ENCODE measurements at places on chromosomes 13 and 19.

- no peak for DNase-seq
Measured at GRCh38 chr13:23456437-23457210, 23.1 kb upstream of the SACS start.

- DNase-seq: peak; percentile 24
Measured at GRCh38 chr19:17294051-17294891, 9.0 kb downstream of the ABHD8 start.

DNA sequence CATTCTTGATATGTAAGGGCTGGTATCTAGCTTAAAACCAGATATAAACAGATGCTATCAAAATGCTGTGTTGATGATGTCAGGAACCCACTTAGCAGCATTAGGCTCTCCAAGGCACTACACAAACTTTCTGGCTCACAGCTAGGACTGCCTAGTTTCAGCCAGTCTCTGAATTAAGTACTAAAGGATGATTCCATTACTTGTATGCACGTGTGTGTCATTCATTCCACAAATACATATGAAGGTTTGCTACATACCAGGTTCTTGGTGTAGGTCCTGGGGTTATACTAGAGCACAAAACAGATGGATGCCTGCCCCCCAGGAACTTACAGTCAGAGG is 151.5 kb downstream of the RGCC start:
- no peak for DNase-seq

GRCh38 chr19:30846102-30846501 is 473.9 kb downstream of the ZNF536 start:
- no peak for DNase-seq

DNA sequence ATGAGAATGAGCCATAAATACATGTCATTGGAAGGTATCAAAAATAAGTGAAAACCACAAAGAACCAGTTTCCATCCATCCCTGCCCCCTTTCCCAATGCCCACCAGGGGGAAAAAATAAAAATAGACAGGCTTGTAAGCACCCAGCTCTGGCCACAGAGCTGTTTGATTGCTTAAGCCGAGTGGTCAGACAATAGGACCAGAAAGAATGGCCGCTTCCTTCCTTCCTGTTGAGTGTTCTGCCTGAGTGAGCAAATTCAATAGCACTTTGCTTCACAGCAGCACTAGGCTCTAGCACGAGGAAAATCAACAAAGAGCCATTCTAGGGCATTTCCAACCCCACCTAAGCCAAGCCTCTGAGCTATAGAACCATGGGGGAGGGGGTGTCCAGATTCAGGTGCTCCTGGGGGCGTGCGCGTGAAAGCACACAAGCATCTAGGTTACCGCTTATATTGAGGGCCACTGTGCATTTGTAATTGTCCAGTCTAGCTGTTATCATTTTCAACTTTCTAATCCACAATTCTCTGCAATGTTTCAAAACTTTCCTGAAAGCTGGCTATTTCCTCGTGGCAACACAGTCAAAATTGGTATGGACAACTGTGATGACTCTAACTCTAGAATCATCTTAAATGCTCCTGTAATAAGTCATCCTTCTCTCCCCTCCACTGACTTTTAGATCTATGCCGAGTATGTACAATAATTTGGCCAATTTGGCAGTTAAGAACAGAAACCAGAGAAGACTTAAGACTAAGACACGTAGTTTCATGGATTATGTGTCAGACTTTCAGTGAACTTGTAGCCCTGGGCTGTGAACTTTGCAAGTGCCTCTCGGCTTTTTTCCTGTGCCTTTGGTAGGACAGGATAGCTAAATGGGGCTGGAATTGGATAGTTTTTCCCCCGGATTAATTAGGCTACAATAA is 64.3 kb downstream of the SPRY2 start:
- DNase-seq: no peak

DNA sequence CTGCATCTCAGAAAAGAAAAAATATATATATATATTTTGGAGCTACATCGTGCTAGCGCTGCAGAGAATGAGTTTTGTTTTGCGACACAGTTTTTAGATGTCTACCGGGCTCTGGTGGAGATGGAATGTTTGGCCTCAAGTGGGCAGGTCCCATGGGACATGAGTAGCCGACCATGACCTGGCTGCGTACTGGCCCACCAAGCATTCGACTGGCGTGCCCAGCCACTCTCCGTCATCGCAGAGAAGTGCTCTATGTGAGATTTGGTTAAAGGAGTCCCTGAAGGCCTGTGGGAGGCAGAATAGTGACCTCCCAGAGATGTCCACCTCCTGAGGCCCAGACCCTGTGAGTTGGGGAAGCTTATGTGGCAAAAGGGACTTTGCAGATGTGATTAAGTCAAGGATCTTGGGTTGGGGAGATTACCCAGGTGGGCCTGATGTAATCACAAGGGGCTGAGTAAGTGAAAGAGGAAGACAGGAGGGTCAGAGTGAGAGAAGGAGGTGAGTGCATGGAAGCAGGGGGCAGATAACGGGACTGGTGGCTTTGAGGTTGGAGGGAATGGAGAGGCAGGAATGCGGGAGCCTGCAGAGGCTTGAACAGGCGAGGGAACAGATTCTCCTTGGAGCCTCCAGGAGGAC is 821 bp upstream of the LILRB4 start:
- no peak for DNase-seq

DNA sequence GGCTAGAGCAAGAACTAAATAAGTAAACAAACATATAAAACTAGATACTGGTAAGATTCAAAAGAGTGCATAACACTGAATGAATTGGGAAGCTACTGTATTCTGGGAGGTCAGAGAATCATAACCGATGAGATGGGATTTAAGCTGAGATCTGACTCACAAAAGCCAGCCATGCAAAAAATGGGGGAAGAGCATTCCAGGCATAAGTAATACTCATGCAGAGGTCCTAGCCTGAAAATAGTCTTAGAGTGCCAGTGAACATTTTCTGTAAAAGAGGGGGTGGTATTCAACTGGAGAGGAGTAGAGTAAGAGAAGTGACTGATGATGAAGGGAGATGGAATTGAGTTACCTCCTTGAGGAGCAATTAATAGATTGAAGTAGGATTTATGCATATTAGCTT is 872.0 kb upstream of the GPC6 start:
- DNase-seq: no peak

All from T follicular helper cell (primary cell).